NCI-H460 (cell line): ENCODE measurements at places on chromosomes 13 and 19.

DNA sequence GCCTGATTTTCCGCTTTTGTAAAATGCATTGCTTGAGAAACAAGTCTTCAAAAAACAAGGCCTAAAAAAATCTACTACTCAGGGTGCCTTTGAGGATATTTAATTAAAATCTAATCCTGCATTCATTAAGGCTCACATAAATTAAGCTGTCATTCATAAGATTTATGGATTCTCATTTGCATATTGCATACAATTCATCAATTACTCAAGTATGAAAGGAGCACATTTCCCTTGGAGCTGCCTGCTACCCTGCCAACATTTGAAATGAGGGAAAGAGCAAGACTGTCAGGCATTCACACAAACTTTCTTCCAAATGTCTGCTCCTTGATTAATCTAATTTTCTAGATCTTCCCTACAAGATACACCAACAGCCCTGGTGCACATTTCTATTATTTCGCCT is 140.0 kb downstream of the DACH1 start:
- no peak for DNase-seq

DNA sequence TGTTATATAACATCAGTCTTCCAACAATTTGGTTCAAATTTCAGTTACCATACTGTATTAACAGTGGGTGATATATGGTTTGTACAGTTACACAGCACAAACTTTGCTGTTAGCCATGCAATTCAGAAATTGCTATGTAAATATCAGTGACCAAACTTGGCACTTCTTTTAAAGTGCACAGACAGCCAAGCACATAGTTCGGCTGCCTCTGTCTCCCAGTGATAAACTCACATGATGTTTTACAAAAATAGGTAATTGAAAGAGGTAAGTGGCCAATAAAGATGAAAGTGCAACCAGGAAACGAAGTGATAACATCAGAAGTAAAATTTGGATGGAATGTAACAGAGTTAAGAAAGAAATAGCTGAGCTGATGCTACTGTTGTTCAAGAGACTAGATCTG is 143.9 kb downstream of the PCDH9 start:
- DNase-seq = no peak

- no peak for DNase-seq
These were observed 466.7 kb upstream of the MIR17HG start for GRCh38 chr13:90880790-90881189.

- no peak for DNase-seq
These were observed 86.9 kb downstream of the SLC15A1 start for GRCh38 chr13:98665638-98665995.

GRCh38 chr13:80778297-80778696 is 437.4 kb upstream of the SPRY2 start:
- DNase-seq = no peak

- no peak for DNase-seq
These were observed 32.3 kb downstream of the COL4A1 start for GRCh38 chr13:110274687-110275086.
